NCI-H1092 treated with DMSO at 0.1 percent for 48 hours (cell line): ENCODE measurements at places on chromosomes 12 and 14.

DNA sequence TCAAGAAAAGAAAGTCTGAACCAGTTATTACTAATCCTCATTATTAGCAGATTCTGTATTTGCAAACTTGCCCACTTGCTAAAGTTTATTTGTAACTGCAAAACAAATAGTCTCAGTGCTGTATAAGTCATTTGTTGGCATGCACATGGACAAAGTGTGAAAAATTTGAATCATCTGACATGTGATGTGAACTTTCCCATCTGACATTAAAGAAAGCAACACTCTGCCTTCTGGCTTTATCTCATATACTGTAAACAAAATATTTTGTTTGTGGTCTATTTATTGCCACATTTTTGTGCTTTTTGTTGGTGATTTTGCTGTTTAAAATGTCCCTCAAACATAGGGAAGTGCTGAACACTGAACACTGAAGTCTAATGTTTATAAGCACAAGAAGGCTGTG, 513.8 kb downstream of the RPL10L start:
- no peak for DNase-seq

- DNase-seq: no peak
Observed at GRCh38 chr14:75871181-75871880, 110.5 kb downstream of the TGFB3 start.

- no peak for DNase-seq
Observed at GRCh38 chr12:70982286-70982685, 61.7 kb upstream of the PTPRR start.

- DNase-seq: no peak
Observed at GRCh38 chr14:68113343-68113930, 293.9 kb downstream of the RAD51B start.

GRCh38 chr14:95502381-95502950, 14.0 kb downstream of the SYNE3 start:
- DNase-seq: no peak

- DNase-seq: peak; percentile 73
Observed at GRCh38 chr14:105527826-105528585, 1.6 kb downstream of the TMEM121 start.

GRCh38 chr12:125092872-125093680, 27.8 kb downstream of the AACS start:
- no peak for DNase-seq

DNA sequence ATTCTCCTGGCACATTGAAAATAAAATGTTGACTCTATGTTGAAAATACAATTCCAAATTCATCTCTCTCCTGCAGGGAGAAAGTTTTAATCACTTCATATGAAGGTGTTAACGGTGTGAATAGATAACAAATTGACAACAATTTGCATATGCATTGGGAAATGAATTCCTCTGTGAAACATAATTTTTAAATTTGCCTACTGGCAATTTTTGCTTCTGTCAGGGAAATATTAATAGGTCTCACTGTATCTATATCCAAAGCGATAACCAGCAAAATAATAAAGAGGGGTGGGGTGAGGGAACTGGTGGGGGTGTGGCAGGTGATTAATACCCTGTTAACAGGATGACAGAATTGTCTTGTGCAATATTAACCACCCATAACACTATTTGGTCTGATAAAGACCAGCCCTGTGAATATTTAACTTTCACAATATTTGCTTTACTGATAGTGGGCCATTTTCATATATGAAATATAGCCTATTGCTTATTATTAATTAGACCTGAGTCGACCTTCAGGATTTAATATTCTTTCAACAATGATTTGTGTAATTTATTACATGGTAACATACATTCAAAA, 239.0 kb upstream of the SSTR1 start:
- DNase-seq: no peak

DNA sequence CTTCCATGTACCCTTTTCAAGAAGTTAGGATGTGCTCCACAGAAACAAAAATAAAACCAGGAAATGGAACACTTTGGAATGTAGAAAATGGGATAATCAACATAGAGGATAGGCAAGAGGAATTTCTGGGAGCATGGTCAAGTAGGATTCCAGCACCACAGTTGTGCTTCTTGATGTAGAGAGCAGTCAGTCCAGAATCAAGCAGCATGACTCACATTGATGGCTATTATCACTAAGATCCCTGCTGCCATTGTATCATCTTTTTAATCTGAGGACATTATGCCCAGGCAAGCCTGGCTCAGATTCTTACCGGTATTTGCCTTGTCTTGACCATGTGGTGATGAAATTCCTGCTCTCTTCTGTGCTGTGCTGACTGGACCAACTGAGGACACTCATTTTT, 5.7 kb downstream of the ETFRF1 start:
- DNase-seq: no peak

DNA sequence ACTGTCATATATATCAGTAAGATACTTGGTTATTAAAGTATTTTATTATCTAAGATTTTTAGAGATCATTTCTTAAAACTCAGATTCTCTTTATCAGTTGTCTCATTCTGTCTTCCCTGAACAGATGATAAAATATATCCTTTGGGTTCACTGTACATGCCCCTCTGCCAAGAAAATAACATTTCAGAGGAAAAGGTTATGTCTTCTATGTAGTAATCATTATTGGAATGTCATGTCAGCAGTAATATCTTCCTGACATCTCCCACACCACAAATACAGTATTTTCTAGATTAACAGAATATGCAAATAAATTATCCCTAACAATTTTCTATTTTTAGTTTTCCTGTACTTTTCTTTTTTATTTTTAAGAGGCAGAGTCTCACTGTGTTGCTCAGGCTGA, 26.0 kb downstream of the BTBD7 start:
- no peak for DNase-seq

DNA sequence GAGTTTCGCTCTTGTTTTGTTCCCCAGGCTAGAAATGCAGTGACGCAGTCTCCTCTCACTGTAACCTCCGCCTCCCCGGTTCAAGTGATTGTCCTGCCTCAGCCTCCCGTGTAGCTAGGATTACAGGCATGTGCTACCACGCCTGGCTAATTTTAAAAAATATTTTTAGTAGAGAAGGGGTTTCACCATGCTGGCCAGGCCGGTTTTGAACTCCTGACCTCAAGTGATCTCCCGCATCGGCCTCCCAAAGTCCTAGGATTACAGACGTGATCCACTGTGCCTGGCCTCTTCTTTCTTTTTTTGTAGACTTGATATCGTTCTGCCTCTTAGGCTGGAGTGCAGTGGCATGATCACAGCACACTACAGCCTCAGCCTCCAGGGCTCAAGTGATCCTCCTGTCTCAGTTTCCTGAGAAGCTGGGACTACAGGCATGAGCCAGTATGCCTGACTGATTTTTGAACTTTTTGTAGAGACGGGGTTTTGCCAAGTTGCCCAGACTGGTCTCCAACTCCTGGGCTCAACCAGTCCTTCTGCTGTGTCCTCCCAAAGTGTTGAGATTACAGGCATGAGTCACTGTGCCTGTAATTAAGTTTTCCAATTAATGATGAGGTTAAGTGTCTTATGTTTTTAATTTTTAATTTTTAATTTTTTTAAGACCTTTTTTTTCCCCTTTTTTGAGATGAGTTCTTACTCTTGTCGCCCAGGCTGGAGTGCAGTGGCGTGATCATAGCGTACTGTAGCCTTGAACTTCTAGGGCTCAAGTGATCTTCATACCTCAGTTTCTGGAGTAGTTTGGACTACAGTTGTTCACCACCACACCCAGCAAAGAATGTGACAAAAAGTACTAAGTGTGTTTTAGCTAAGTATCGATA, 10.2 kb downstream of the RCOR1 start:
- DNase-seq: no peak

DNA sequence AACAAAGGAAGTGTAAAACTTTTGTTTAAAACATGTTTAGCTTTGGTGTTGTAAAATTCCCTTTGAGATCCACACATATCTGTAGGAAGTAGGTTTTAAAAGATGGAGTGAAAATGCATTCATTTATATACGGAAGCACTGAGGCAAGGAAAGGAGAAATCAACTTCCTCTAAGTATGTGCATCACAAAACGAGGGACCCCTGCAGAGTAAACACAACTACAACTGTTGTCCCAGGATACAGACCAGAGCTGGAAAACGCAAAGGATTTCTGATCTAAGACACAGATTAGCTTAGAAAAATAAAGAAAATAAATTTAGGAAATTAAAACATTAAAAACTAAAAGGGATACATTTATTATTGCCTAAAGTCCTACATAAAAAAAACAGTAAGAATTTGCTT, 297.6 kb downstream of the MED13L start:
- DNase-seq: no peak

DNA sequence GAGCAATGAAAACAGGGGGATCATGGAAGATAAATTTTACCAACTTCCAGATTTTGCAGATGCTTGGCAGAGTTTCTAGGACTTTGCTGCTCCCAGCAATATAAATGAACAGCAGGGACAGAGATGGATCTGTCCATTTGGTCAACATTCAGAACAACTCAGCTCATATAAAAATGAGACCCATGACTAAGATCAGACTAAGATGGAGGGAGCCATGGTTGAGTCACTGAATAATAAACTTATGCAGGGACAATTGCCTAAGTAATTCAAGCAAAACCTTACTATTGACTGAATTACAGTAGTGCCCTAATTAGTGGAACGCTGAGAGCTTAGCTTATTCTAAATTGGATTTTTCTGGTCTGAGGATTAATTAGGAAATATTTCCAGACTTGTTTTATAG, 205.1 kb downstream of the SLC5A8 start:
- no peak for DNase-seq

- no peak for DNase-seq
Observed at GRCh38 chr12:120581998-120582397, 796 bp upstream of the POP5 start.

DNA sequence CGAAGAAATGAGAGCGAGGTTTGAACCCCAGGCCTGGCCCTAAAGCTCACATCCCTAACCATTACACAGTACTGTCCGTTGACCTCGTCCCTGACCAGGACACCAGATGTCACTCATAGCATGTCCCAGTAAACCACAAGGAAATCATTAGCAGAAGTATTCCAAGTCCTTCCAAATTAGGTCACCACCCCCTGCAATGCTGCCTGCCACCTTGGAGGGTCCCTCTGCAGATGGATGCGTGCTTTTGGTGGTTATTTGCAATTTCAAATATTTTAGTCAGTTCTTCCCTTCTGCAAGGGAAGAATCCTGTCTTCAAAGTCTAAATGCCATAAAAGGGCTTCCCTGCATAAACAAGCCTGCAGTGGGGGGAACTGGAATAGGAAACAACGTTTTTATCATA, 71.3 kb downstream of the CLMN start:
- no peak for DNase-seq

- no peak for DNase-seq
Observed at GRCh38 chr14:77322250-77322902, 1.5 kb downstream of the GSTZ1 start.

- DNase-seq: no peak
Observed at GRCh38 chr14:76829013-76829365, 2.8 kb downstream of the LRRC74A start.

DNA sequence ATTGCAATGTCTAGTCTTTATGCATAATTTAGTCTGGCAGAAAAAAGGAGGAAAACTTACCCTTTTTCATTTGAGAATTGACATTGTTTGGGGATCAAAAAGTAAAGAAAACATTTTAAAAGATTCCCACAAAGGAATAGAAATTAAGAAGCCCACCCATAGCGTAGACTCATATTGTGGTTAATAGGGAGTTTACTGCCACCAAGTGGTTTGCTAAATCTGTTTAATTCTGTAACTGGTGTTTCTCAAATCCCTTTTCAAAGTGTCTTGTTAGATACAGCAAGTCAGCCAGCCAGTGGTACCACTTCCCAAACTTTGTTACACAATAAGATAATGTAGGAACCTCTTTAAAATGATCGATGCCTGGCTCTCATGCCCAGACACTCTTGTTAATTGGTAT, 180.3 kb downstream of the IPO8 start:
- DNase-seq: peak; percentile 32

- DNase-seq: no peak
Observed at GRCh38 chr12:49051373-49051764, 9.2 kb downstream of the KMT2D start.

DNA sequence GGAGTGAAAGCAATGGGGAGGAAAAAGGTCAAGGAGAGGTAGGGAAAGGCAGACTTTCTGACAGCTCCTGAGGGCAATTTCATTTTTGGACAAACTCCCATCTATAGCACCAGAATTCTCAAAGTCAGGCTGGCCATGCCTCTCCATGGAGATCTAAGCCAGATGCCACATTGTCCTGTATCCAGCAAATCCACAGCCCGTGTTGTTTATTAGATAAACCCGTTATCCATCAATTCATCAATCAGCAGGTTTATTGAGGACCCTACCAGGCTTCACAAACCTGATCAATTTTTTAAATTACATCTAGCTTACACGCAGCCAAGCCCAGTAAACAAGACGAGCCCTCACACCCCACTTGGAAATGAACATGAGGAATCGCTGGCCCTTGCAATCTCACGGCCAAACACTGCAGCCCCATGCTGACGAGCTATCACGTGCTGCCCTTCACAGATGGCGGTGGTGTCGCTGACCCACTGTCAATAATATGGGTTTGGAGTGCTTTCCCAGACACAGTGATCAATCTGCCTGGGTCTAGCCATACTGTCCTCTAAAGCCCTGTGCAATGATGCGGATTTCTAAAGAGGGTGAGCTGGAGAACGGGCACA, 332.9 kb downstream of the DPF3 start:
- DNase-seq: no peak

DNA sequence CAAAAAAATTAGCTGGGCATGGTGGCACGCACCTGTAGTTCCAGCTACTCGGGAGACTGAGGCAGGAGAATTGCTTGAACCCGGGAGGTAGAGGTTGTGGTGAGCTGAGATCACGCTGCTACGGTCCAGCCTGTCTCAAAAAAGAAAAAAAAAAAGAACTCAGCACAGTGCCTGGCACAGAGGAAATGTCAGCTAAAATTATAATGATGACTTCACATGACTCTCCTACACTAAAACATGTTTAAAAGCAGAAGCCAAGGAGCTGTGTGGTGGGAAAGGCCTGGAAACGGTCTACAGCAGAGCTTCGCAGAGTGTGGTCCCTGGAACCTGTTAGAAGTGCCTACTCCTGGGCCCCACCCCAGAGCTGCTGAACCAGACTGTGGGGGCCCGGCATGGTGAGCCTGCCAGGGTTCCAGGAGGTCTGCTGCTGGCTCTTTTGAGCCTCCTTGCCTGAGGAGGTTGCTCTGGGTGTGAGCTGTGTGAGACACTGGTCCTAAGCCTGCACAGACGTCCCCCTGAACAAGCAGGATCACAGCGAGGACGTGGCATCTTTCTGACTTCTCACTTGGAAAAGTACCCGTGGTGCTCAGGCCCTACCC, 28.1 kb downstream of the TCHP start:
- no peak for DNase-seq

- DNase-seq: no peak
Observed at GRCh38 chr14:104442107-104442551, 137.4 kb upstream of the C14orf180 start.

- no peak for DNase-seq
Observed at GRCh38 chr12:75933101-75933500, 98.5 kb downstream of the PHLDA1 start.

- DNase-seq: no peak
Observed at GRCh38 chr12:115190010-115190770, 506.2 kb upstream of the TBX3 start.

GRCh38 chr14:101469382-101470247, 91.7 kb upstream of the DIO3 start:
- no peak for DNase-seq

- DNase-seq: peak; percentile 3
Observed at GRCh38 chr12:102702447-102703114, 214.5 kb downstream of the PAH start.
